ENCODE measurements at places on chromosomes 4 and X.

DNA sequence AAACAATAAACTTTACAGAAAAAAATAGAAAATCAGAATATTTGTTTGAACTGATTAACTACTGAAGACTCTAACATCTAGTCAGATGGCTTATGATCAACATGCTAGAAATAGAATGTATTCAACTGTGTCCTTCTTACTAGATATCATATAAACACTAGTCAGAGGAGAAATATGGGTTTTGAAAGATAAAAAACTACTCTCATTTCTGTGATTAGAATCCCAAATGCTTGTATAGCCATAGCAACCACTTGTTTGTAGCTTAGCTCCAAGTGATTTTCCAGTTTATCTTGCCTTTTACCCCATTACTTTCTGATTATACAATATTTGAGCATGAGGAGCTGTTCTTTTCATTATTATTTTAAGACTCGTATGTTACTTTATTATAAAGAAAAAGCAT is 31.2 kb downstream of the USP38 start:
- DNase-seq = no peak

- no peak for DNase-seq
These were observed 714.9 kb upstream of the ADGRL3 start for GRCh38 chr4:60485276-60485675.

DNA sequence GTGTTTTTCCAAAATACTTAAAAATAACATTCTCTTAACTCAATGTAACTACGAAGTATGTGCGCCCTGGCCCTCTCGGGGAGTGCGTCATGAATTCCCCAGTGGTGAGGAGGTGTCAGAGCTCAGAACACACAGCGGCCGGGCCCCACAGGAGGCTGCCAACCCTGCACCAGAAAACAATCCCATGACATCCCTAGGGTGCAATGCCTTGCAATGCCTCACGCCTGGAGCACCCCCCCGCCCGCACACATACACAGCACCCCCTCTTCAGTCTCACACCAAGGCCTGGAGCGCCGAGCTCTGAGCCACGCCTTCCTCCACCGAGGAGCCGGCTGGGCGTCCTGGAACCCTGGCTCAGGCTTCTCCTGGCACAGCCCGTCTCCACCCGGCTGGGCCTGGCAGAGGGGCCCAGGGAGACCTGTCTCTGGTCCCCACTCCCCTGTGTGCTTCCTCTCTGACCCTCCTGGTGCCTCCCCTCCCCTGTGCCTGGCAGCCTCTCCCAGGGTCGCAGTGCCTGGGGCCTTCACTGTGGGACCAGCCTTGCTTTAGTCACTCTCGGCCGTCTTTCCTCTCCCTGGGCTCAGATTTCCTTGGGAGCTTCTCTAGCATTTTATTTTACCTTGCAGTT is 108.2 kb upstream of the ADRA2C start:
- no peak for DNase-seq

DNA sequence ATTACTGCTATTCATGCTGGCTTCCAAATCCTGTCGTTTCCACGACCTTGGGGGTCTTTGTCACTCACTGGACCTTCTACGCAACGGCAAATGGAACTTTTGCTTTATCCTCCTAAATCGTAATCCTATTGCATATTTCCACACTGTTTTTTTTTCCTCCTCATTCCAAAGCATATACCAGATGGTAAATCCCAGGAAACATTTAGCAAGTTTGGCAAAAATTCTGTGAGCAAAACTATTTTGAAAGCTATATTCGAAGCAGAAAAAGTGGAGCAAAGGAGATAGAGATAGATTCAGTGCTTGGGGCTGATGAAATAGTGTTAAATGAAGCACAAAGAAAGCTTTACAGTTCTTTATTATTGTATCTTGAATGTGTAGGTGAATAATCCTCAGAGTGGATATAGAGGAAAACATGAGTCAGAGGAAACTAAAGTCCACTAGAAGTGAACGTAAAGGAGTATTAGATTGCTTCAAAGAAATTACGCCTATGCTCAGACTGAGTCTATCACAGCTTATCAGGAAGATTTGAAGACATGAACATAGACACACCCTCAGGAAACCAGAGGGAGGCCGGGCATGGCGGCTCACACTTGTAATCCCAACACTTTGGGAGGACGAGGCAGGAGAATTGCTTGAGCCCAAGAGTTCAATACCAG is 50.2 kb upstream of the FAM9A start:
- no peak for DNase-seq

DNA sequence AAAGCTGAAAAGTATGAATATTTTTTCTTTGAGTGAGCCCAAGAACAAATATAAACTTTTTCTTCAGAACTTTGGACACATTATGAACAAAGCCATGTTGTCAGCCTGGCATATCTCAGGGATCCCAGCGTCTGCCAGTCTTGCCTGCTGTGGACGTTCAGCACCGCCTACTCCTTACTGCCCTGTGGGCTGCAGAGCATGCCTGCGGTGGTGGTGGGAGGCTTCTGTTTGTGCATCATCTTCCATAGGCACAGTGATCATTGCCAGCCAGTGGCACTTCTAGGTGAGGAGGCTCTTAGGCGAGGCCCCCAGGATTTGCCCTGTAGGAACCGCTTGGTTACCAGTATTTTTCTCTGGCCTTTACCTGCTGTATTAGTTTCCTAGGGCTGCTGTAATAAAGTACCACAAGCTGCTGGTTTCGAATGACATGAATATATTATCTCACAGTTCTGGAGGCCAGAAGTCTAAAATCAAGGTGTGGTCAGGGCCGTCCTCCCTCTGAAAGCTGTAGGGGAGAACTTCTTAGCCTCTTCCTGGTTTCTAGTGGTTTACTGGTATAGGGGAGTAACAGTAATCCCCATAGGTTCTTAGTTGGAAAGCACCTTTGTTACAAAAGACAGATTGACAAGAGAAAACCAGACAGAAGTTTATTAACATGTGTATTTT is 15.4 kb downstream of the ANXA3 start:
- DNase-seq = no peak

GRCh38 chrX:32572644-32573043 is 638.7 kb downstream of the DMD start:
- no peak for DNase-seq

- peak; percentile 8 for DNase-seq
These were observed 72.5 kb downstream of the SLC16A2 start for GRCh38 chrX:74493806-74494205.

GRCh38 chrX:149699761-149700160 is 12.1 kb upstream of the MAGEA11 start:
- no peak for DNase-seq

DNA sequence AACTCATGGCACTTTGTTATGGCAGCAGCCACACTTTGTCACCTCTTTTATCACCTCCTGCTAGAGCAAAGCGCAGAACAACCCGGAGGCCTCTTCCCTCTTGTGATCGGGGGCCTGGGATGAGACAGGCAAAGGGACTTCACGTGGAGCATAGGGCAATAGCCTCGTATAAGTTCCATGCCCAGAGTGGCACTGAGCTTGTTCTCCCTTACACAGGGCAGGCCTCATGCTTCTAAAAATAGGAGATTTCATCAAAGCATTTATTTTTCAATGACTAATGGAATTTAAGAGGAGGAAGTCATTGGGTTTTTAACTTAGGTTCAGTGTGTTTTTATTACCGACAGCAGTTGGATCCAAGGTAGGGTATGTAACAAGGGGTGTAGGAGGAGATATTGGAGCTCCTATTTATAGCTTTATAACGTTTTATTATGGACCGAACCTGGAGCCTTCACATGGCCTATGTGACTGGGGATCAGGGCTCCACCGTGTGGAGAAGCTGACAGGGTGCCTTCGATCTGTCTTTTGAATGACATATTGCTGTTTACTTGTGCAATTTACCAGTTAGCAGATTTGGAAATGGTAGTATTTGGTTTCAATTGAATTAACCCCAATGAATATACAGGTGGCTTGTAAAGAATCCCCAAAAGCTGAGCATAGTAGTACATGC is 93.8 kb downstream of the SLC2A9 start:
- no peak for DNase-seq

GRCh38 chr4:182533964-182534363 is 290.8 kb downstream of the TENM3 start:
- DNase-seq = no peak

DNA sequence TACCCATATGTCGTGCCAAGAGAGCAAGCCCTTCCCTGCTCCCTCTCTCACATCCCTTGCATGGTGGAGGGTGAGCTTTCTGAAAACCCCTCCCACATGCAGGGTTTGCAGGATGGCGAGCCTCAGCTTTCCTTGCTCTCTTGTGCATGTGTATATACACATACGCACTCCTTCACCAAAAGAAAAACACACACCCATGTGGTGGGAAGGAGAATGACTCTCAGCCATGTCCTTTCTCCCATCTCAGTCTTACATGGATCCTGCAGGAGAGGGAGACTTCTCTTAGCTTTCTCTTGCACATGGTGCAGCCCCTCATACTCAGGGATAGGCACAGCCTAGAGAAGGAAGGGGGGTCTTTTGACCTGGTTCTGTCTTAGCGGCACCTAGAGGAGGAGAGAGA is 81.1 kb downstream of the CLCN5 start:
- DNase-seq = no peak

DNA sequence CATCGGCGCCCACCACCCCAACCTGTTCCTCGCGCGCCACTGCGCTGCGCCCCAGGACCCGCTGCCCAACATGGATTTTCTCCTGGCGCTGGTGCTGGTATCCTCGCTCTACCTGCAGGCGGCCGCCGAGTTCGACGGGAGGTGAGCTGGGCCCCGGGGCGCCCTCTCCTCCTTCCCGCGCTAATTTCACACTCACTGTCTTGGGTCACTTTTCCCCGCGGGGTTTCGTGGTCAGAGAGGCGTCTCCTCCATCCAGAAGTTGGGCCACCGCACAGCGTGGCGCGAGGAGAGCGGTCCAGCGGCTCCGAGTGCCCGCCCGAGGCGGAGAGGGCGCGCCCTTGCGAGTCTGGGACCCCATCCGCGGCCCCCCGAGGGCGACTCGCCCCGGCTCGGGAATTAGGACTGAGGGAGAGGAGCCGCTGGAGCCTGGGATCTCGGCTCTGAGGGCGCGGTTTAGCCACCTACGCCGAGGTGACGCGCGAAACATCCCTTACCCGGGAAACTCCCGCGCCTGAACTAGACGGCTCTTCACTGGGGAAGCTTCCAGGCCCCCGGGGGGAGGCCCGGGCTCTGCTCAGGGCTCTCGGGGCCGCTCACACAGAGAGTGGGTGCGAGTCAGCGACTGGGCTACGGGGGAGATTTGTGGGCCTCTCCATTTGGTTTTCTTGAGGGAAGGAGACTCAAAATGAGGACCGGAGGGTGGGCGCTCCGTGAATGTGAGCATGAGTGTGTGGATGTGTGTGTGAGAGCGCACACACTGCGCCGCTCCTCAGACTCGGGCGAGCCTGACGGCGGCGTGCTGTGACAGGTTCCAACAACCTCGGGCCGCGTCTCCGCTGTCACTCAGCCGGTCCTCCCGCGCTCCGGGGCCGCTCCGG is 551 bp downstream of the NPNT start:
- peak; percentile 45 for DNase-seq

Data from GM23338 (cell line).